ENCODE measurements at places on chromosomes 1 and 21. TPM values are rescaled to one million over a fixed set of nuclear protein-coding genes. Genes with fewer than 3 reads are reported as not detected.

FCRL4 gene
- total RNA-seq = not detected

SPATA21 gene
- not detected for total RNA-seq

OR2T35 gene
- not detected for total RNA-seq

S100A7 gene
- not detected for total RNA-seq

TCHH gene
- not detected for total RNA-seq

IVL gene
- total RNA-seq = not detected

PRDM16 gene
- total RNA-seq = not detected

SNX7 gene
- 25.4 TPM for total RNA-seq

TEDDM1 gene
- not detected for total RNA-seq

S100B gene
- total RNA-seq = not detected

MLLT11 gene
- 15.0 TPM for total RNA-seq

PDZK1IP1 gene
- 8.5 TPM for total RNA-seq

TNFRSF9 gene
- total RNA-seq = 1.3 TPM

NR5A2 gene
- total RNA-seq = 1.8 TPM
